ENCODE measurements at places on chromosomes 12 and 14. TPM values are rescaled to one million over a fixed set of nuclear protein-coding genes. Genes with fewer than 3 reads are reported as not detected.

Gene GON7
- 5.5 TPM for polyA plus RNA-seq

GRCh38 chr12:122527478-122527944 is 462 bp downstream of the KNTC1 start:
- peak; percentile 63 for DNase-seq

DNA sequence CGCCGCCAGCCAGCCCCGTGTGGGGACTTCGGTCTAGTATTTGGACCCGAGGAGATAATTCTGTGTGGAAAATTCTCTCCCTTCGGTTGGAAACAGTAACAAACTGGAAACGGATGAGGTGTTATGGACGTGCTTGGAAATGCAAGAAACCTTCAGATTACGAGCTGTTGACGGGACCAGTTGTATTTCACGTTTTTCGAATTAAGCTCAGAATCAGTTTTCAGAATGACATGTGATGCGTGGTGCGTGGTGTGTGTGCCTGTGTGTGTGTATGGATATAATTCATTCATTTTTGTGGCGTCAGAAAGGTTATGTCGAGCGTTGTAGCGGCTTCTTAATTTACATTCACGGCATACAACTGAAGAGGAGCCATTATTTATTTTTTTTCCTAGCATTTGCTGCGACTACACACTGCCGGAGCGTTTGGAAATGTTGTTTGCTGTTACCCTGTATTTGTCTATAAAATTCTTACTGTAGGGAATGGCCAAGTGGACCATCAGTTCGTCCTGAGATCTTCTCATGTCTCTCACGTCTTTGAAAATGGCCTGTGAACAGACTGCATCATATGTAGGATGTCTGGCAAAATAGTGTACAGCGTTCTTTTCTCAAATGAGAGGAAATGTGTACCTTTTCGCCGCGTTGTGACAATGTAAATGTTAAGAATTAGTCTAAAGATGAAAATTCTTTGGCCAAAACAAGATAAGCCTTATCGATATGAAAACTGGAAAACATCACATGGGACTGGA is 1.3 kb downstream of the TRAF3 start:
- peak; percentile 56 for DNase-seq

DNA sequence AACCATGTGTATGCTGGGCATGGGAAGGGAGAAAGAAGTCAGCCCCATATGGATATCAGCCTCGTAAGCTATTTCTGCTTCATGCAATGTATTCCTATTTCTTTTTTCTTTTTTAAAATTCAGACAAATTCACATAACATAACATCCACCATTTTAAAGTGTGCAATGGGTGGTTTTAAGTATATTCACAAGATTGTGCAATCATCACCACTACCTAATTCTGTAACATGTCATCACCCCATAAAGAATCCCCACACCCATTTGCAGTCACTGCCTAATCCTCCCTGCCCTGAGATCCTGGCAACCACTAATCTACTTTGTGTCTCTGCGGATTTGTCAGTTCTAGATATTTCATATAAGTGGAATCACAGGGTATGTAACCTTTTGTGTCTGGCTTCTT is 9.5 kb downstream of the POMT2 start:
- no peak for DNase-seq
